ENCODE measurements at places on chromosomes 12 and 14.

DNA sequence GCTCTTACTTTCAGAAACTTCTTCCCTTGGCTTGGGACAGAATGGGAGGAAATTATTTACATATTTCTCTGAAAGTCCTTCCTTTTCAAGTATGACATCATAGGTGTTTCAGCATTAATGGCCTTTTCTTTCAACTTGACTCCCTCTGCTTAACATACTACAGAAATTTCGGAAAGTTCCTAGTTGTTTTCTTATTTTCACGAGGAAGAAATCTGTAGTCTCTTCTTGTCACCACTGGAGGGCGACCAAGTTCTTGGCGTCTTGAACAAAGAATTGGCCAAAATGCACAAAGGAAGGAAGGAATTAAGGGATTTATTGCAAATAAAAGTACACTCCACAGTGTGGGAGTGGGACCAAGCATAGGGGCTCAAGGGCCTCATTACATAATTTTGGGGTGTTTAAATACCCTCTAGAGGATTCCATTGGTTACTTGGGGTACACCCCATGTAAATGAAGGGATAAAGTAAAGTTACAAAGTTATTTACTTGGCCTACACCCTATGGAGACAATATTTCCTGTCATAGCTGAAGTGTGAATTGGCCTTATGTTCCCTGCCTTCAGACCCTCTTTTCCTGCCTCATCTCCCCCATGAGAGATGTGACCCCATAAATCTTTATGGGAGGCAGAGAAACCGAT lies 70.4 kb downstream of the RPL10L start:
- no peak for DNase-seq

- no peak for DNase-seq
Measured at GRCh38 chr14:102807013-102807406, 29.8 kb downstream of the TRAF3 start.

GRCh38 chr12:109654357-109654756 lies 59.3 kb upstream of the FAM222A start:
- DNase-seq = no peak

GRCh38 chr14:95774265-95775160 lies 60.6 kb upstream of the TCL1A start:
- DNase-seq = peak; percentile 47

DNA sequence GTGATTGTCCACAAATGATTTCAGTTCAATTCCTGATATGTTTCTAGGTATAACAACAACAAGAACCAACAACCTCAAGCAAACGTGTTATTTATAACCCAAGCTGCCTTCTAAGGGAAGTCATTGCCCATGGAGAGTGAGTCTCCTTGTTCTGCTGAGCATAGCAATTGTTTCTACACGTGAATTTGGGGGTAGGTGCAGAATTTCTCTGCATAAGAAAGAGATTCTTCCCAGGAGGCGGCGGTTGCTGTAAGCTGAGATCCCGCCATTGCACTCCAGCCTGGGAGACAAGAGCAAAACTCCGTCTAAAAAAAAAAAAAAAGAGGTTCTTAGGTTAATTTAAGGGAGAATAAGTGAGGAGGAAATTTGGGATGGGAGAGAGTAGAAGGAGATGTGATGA lies 226.5 kb upstream of the PELI2 start:
- no peak for DNase-seq

GRCh38 chr12:115620816-115621215 lies 656.7 kb downstream of the MED13L start:
- DNase-seq = no peak

DNA sequence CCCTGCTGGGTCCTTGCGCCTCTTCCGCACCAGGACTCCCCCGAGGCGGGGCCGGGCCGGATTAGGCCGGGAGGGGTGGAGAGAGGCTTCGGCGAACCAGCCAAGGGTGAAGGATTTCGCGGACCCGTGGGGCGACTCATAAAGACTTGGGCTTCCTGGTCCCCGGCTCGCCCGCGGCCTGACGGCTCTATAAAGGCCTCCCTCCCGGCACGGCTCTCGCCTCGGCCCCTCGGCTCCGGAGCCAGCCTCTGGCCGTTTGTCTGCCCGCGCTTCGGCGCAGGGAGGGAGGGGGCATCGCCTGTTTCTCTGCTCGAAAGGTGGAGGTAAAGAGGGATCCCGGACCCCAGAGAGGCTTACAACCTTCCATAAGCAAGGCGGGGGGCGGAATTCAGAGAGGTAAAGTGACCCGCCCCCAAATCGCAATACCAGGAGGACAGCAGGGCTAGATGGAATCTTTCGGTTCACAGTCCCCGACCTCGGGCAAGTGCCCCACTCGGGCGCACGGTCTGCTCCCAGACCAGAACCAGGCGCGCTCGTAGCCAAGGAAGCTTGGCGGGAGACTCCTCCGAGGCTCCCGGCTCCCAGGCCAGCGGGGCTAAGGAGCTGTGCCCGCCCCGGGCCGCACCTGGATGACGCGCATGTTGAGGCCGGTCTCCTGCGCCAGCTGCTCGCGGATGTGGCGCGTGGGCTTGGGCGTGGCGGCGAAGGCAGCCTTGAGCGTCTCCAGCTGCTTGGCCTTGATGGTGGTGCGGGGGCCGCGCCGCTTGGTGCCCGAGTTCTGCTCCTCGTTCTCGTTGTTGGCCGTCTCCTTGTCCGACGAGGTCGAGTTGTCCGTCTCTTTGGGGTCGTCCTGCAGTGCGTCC lies 3.9 kb downstream of the LHX5 start:
- no peak for DNase-seq

DNA sequence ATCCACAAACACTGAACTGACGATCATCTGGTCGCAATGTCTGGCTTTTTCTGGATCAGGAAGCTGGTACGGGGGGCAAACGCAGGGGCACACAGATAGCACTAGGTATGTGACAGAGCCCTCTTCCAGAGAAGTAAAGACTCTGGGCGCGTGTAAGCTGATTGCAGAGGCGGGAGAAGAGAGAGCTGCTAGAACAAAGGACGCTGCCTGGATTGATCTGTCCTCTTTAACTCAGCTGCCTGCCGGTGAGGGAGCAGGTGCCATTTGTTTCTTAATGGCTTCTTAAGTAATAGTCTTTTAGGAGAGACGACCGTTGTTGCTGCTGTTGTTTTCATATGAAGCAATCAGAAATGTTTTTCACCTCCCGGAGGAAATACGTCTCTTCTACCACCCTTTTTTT lies 77.3 kb downstream of the GLT1D1 start:
- DNase-seq = no peak

DNA sequence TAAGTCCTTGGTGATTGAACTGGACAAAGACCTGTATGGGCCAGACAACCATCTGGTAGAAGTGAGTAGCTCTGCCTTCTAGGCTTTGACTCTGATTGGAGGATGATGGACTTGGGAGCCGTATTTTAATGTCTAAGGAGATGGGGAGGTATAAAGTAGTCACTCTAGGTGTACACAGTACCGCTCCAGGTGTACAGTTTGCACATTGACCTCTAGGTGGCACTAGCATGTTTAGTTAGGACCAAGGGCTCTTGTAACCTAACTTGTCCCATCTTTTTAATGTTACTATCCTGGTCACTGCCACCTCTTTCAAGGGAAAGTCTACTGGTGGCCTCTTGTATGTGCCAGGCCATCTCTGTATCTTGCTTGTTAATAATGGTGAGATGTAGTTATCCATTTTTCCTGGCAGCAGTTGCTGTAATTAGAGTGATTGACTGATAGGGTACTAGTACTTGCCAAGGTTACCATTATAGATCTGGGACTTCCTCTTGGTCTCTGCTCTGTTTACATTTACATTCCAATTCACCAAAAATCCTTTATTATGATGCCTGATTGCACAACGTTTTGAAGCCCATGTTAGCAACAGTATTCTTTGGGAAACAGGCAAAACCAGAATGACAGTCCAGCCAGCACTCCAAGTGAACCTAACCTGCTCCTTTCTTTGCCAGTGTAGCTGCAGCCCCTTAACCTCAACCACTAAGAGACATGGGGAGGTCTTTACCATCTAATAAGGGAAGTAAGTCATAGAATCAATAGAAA lies 3.6 kb downstream of the SMARCD1 start:
- DNase-seq = peak; percentile 76

DNA sequence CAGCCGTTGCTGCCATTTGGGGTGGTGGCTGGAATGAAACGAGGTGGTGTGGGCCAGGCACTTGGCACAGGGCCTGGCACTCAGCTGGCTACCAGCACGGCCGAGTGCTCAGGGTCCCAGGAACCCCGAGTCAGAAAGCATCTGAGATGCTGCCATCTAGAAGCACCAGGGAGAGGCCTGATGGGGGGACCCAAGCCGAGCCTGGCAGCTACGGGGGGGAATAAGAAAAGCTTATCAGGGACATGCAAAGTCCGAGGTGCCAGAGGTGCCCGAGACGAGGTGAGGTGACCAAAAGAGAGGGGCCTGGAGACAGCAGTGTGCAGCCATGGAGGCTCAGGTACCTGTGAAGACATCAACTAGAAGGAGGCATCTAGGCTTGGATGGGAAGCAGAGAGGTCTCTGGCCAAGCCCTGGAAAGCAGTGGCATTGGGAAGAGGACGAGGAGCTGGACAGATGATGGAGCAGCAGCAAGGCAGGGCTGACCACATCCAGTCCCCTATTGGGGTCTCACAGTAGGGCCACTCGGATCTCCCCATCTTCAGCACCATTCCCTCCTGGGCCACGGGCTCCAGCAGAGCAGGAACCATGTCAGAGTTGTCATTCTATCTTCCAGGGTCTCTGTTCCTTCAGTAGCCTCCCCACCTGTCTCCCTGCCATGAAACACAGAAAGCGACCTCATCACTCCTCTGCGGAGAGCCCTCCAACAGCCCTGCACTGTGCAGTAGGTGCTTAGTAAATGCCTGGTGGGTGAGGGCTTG lies 59.3 kb upstream of the DIO3 start:
- no peak for DNase-seq

- no peak for DNase-seq
Measured at GRCh38 chr14:102966681-102967505, 44.4 kb downstream of the AMN start.

DNA sequence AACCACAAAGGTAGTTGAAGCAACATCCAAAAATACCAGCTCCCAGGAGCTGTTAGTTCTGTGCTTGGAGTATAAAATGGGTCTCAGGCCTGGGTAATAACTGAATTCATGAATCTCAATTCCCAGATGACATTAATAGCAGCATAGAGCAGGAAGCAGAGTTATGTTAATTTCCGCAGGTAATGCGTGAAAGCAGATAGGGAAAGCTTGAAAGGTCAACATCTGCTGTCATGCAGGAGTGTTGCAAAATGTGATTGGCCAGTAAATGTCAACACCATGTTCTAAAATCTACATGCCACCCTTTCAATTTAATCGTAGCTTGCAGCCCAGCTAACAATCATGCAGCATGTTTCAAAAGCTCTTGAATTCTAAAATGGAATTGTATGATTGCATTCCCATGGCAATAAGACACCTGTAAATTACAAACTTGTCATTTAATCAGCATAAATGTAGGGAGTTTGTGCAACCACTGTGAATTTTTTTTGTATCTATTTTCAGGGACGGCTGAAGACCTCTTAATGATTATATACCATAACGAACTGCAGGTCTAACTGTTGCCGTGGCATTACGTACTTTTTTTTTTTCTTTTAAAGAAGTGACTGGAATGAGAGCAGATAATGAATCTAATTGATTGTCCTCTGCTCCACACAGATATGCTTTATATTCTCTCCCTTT lies 635.8 kb upstream of the FOXG1 start:
- DNase-seq = no peak
